ENCODE measurements at places on chromosomes 5 and 9.

DNA sequence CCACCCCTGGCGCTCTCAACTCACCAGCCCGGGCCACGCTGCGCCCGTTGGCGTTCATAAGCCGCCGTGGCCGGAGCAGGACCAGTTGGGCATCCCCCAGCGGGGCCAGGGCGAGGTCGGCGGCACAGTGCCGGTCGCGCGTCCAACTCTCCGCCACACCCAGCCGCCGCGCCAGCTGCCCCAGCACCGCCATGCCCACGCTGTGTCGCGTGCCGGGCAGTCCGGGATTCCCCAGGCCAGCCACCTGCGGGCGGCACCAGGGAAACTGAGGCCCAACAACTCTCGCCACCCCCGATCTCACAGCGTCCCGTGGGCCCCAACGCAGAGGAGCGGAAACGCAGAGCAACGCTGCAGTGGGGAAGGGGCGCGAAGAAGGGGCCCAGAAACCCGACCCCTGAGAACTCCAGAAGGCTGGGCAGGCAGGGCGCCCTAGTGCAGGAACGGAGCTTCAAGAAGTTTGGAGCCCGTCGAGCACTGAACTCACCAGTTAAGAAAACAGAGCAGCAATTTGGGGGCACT, 453 bp downstream of the PTRH1 start:
- DNase-seq: no peak

DNA sequence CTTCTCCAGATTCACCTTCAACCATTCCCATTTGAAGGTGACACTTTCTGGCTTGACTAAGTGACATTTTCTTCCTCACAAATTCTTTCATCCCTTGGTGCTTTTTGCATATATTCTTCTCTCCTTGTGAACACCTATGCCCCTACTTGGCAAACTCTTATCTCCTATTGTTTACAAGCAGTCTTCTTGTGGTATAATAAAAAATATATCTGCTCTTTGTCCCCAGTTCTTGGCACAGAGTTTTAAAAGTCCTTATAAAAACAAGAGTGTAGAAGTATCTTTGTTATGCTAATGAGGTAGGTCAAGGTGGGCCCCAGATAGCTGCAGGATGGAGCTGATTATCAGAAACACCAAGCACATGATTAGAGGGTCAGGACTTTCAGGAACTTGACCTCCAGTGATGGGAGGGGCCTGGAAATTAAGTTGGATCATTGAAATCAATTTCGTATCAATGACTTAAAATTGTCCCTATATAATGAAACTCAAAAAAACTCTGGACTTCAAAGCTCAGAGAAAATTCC, 38.0 kb downstream of the TMEM161B start:
- no peak for DNase-seq

GRCh38 chr9:104923740-104924139, 4.2 kb downstream of the ABCA1 start:
- DNase-seq: no peak

DNA sequence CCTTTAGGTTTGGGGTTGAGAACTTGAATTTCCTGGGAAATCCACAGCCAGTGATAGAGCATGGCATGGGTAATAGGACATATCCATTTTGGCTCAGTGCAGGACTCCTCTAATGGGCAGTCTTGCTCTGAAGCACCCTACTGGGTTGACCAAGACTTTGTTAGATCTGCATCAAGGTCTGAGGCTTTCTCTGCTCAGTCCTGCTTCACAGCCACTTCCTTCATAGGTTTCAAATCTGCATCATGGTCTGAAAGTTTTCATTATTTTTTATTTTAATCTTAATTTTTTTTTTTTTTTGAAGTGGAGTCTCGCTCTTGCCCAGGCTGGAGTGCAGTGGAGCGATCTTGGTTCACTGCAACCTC, 36.5 kb downstream of the KIF2A start:
- no peak for DNase-seq

DNA sequence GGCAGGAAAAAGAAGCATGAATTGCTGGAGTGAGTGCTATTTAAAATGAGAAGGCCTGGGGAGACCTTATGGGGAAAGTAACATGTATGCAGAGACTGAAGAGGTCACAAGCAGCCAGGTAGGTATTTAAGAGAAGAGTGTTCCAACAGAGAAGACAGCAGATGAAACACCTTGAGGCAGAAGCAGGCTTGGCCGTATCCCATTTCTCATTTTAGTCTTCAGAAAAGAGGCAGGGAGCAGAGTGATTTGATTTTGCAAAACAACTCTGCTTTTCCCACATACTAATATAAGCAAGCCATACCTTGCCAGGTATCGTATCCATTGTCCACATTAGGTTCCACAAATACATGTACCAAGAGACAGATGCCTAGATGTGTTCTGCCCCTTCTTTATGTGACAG, 244.3 kb downstream of the ASTN2 start:
- no peak for DNase-seq

- DNase-seq: no peak
These were observed 350.5 kb downstream of the MAN2A1 start for GRCh38 chr5:110040178-110040577.

GRCh38 chr9:114822708-114823107, 16.9 kb upstream of the TNFSF15 start:
- DNase-seq: no peak

GRCh38 chr5:80223561-80223960, 32.3 kb downstream of the SERINC5 start:
- DNase-seq: no peak

DNA sequence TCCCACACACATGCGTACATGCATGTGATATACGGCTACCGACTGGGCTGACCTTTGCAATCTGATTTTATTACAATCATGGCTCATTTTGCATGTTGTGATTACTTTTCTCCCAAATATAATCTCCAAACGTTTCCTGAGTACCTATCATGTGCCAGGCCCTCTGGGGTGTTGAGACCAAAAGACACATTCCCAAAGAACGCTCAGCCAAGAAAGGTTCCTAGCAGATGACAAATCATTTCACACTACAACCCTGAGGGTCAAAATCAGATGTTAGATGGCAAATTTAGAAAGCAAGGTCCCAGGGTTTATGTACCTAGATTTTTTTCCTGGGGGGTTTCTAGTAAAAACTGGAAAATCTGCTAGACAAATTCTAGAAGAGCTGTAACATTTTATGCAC, 32.4 kb upstream of the SLC25A51 start:
- DNase-seq: no peak

- no peak for DNase-seq
These were observed 5.7 kb downstream of the EDIL3 start for GRCh38 chr5:84378961-84379360.

DNA sequence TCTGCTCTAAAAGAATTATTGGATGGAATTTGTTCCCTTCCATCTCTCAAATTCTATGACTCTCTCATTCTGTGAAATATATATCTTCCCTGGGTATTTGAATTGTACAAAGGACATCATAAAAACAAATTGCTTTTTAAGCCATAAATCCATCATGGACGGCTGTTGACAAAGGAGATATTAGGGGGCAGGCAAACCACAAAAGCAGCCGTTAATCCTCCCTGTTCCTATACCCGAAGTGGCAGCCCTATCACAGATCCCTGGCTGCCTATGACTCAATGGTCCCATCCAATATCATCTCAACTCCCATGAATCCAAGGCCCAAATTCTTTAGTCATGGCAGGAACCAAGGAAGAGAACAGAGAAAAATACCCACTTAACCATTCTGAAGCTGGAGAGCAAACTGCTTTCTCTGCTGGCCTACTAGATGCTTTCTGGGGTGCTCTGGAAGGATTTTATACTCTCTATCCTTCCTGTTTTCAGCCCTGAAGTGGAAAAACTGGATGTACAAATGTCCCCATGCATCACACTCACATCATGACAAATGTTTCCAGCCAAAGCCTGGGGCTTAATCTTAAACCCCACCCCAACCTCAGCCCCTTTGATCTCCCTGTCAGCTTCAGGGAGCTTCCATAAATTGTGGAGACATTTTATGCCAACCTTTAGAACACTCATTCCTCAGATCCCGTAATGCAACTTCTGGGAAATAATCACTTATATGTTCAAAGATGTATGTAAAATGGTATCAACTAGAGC, 59.5 kb downstream of the FAM114A2 start:
- no peak for DNase-seq

DNA sequence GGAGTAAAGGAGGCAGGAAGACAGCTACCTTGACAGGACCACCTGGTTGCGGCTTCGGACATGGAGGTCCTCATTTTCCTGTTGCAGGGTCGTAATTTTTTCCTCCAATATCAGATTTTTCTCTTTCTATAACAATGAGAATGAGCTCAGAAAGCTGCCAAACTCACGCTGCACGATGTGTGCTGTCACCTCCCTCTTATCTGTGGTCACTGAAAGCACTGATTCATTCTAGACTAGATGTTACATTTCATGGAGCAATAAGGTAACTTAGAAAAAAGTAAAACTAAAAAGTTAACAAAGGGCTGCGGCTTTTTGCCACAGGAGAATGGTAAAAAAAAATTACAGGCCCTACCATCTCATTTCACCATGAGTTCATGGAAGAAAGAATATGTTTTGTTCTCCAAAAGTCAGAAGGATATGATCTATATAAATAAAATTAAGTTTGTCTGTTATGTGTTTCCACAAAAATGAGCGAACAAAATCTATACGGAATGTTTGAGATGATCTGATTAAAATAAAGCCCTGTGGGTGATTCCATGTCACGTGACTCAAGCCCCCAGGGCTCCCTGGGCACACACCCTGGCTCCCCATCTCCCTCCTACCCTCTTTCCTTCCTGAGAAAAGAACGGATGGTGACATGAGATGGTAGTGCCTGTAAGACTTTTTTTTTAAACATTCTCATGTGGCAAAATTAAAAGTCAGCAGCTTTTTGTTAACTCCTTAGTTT, 26.9 kb upstream of the ANXA6 start:
- DNase-seq: no peak

DNA sequence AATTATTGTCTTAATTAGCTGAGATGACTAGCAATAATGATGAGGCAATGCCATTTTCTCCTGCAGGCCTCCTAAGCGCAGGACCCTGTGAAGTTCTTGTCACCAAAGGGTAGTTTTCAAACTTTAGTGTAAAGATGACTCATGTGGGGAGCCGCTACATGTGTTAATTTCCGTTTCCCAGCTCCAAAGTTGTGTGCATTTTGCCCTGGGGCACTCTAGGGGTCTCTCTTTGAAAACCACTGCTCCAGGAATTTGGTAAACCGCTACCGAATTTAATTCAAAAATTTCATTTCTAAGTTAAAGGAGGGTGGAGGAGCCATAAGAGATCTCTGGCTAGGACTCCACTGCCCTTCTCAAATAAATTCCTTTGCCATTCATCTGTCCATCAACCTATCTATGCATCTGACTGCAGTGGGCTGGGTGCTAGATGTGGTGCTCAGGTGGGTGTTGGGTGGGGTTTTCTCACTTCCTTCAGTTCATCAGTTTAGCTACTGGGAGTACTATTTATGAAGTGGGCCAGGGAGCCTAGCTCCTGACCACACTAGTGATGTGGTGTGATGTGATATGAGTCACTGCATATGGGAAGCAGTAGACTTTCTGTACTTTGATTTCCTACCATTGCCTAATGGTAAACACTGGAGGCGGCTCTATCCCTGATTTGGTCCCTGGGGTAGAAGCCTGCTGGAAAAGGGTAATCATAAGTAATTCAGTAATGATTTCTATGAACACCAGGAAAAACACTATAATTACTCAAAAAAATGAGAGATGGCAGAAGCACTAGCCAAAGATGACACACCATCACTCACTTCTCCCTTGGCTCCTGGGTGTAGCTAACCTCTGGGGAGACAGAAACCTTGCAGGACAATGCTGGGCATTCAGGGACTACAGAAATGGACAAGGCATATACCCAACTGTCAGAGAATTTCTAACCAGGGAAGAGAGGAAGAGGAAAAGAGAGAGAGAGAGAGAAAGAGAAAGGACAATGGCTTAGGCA, 4.0 kb upstream of the ZSWIM6 start:
- DNase-seq: no peak

DNA sequence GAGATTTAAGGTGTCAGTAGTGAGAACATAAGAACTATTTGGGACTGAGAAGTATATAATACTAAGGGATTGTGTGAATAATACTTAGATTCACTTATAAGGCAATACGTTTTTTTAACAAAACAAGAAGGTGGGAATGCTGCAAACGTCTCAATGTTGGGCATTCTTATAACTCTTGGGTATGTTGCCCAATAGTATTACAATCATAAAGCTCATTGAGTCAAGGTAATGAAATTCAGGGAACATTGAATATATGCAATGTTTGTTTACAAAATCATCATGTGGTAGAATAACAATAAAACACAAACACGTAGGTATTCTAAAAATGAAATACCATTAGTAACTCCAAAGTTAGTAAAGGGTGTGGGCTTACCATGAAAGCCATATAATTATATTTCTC, 400.7 kb downstream of the KIAA0825 start:
- DNase-seq: no peak

DNA sequence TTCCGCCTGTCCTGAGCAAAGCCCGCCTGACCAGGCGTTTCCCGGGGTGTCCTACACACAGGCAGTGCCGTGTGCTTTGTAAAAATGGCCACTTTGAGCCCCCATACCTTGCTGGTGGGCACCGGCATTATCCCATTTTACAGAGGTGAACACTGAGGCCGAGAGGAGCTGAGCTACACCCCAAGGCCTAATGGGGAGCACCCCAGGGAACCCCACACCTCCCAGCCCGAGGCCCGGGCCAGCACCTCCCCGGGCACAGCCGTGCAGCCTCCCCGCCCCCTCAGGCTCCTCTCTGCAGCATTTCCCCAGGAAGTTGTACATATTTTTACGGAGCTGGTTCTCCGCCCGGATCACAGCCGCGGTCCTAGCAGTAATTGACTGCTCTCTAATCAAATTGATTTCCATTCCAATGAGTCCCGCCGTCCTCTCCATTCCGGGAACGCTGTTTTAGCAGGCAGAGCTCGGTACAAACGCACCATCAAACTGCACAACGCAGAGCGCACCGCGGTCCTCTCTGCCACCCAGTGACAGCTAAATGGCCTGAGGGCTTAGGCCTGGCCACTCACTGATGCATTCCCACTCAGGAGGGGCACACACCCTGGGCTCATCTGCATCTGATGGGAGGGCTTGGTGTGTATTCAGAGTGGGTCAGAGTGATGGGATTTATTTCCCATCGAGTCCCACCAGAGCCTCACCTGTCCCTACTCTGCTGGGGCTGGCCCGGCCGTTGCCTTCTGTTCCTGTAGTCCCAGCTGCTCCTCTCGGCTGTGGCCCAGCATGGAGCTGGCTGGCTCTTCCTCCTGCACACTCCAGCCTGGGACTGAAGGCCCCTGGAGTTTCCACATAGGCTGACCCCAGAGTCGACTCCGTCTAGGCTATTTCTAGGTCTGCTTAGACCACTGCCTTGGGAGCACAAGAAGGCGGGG, 36.2 kb upstream of the UBAC1 start:
- DNase-seq: no peak

GRCh38 chr5:180090769-180091546, 19.4 kb upstream of the RNF130 start:
- no peak for DNase-seq

DNA sequence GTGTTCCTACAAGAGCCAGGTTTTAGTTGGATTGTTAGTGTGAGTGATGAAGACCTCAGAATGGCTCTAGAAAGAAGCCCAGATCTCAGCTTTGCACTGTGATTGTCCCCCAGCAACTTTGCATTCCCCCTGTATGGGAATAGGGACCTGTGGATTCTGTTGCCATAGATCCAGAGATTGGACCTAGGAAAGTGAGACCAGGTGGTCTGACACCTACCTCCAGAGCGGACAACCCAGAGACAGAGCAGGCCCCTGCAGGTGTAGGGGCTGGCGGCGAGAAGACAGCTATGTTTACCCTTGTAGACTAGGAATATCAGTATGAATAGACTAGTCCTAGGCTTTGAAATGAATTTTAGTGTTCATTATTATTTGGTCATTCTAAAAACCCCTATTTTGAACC, 53.6 kb downstream of the IRF1 start:
- no peak for DNase-seq

- no peak for DNase-seq
These were observed 53.6 kb downstream of the FER start for GRCh38 chr5:108801301-108801700.

Measured in stimulated activated CD8-positive, alpha-beta memory T cell treated with anti-CD3 and anti-CD28 coated beads, Interleukin-2, amount 100 ng/mL, for 1 hour (primary cell).